ENCODE measurements at places on chromosomes 6 and 20.

DNA sequence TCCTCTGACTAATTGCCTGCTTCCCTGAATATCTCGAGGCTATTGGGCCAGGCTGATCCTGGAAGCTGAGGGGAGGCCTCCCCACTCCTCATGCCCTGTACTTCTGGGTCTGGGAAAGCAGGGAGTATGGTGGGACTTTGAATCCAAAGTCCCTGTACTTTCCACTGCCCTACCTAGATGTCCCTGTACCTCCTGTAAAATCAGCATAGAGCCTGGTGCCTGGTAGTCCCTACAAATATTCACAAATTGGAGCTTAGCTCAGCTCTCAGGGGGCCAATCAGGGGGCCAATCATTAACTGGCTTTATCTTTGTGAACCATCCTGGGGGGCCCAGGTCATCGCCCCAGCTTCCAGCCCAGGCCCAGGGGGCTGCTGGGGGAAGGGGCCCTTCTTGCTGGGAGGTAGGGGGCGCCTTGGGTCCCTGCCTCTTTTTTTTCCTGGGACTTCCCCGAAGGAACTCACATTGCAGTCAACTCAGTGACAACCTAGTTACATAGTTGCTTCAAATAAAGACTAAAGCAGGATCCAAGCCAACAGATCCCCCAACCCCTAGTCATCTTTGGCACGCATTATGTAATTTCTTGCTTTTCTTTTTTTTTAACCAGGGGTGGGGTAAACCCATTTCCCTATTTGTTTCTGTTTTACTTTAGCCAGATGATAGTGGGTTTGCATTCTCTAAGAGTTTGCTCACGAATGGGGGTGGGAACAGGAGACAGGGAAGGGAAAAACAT, 6.9 kb upstream of the VEGFA start:
- DNase-seq, result no peak

GRCh38 chr20:60000271-60001042, 42.2 kb downstream of the CDH26 start:
- no peak for DNase-seq

- no peak for DNase-seq
Measured at GRCh38 chr6:160050022-160050421, 71.6 kb upstream of the SLC22A1 start.

GRCh38 chr6:159935633-159936032, 33.2 kb upstream of the IGF2R start:
- DNase-seq, result no peak

- no peak for DNase-seq
Measured at GRCh38 chr6:132209351-132209750, 191.9 kb downstream of the MOXD1 start.

GRCh38 chr6:24274441-24275083, 83.3 kb downstream of the DCDC2 start:
- DNase-seq, result no peak

GRCh38 chr20:48926821-48927220, 5.3 kb downstream of the ARFGEF2 start:
- DNase-seq, result no peak

GRCh38 chr6:35850208-35850607, 45.1 kb downstream of the LHFPL5 start:
- no peak for DNase-seq

DNA sequence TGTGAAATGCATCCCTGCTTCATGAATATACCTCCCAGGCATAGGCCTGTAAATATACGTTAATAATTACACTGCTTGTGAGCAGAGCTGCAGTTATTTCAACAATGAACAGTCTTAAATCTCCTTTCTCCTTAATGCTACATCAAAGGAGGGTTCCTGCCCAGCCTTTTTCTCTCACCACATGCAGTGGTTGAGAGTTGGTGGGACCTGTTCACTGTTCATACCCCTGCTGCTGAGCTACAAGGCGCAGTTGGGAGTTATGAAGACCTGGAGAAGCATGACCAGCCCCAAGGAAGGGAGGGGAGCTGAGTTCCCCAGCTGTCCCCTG, 111.9 kb upstream of the FOXQ1 start:
- no peak for DNase-seq

DNA sequence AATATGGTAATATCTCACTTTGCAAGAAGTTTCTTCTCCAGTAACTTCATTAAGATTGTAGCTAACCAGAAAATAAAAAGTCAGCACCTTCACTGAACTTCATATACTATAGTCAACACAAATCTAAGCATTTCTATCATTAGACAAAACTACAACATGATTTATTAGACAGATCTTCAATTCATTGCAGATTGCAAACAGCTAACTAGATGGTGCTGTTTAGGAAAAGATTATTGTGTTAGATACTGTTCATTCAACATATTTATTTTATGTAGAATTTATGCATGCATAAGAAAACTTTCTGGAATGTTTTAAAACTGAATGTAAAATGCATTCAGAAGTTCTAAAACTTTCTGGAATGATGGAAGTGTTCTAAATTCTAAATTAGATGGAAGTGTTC, 442.1 kb downstream of the HTR1B start:
- no peak for DNase-seq

GRCh38 chr20:25022680-25023079, 30.1 kb upstream of the APMAP start:
- no peak for DNase-seq

DNA sequence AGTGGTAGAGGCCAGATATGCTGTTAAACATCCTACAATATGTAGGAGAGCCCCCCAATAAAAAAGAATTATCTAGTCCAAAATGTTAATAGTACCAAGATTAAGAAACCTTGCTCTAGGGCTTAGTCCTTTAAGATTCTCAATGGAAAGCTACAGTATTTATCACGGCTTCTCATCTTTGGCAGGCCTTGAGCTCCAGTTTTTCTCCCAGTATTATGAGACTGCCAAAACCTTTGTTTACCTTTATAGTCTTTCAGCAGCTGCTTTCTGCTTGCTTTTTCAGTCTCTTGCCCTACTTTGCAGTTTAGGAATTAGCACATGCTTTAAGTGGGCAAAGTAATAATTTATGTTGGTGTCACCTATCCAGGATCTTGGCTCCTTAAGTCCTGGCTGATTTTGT, 59.7 kb downstream of the NHLRC1 start:
- DNase-seq, result no peak

GRCh38 chr6:52157301-52157941, 28.8 kb upstream of the IL17A start:
- no peak for DNase-seq

GRCh38 chr6:39800034-39801032, 8.2 kb downstream of the DAAM2 start:
- DNase-seq, result no peak

DNA sequence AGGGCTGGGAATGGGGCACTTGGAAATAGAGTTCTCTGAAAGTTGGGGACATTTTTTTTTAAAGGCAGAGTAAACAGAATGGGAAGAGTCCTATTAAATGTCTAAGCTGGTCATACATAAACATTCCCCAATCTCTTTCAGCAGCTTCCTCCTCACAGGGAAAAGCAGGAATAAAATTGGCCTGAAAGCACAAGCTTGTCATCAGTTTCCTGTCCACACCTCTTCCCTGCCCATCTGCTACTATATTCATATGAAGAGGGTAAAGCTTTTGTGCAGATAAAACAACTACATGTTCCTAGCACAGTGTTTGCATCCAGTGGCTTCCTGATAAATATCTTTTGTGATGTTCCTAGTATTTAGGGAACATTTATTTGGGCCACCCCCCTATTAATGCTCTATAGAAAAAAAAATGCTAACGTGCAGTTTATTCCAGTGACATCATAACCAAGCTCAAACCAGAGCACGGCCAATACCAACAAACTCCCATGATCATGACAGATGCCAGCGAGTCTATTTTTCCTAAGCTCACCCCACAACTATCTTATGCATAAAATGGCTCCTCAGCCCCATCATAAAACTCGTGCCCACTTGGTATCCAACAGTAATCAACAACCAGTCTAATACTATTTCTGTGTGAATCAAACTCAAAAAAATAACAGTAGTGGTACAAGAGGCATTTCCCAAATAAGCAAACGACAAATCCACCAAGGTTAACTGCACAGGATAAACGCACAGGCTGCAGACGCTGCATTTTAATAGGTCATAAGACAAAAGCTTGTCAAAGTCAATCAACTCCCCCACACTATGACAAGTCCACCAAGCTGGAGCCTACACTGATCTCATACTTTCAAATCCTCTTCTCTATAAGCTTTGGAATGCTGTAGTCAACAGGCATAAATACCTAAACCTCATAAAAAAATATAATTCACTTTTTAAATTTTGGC, 95.3 kb downstream of the EPB41L2 start:
- DNase-seq, result no peak

DNA sequence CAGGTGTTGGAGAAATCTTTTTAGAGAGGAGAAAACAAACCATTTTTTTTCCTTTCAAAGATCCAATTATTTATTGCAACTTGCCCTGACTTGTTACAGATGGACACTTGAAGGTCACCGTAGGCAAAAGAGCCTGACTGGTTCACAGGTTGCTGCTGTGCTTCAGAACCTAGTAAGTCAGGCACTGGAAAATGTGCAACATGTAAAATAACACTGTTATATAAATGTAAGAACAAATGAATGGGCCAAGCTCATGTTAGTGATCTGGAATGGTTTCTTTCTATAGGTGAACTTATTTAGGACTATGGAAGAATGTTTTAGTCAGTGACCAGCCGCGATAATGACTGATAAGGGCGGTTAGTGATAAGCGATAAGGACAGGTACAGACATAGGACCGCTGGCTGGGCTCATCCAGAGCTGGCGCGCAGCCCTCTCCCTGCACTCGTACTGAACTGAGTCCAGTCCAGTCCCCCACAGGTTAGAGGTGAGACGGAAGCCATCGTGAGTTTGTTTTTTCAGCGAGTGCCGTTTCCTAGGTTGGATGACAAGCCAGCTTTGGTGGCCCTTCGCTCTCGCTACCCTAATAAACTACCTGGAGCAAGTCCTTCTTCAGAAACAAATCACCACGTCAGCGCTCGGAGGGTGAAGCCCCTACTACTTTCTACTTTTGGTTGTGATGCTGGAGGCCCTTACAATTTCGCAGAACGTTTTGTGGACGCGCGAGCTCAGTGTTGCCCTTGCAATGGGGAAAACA, 94.4 kb upstream of the PRDM1 start:
- no peak for DNase-seq

GRCh38 chr20:61808447-61808846, 257.2 kb downstream of the TAF4 start:
- no peak for DNase-seq

- no peak for DNase-seq
Measured at GRCh38 chr6:35765739-35766138, 10.7 kb upstream of the CLPSL2 start.

DNA sequence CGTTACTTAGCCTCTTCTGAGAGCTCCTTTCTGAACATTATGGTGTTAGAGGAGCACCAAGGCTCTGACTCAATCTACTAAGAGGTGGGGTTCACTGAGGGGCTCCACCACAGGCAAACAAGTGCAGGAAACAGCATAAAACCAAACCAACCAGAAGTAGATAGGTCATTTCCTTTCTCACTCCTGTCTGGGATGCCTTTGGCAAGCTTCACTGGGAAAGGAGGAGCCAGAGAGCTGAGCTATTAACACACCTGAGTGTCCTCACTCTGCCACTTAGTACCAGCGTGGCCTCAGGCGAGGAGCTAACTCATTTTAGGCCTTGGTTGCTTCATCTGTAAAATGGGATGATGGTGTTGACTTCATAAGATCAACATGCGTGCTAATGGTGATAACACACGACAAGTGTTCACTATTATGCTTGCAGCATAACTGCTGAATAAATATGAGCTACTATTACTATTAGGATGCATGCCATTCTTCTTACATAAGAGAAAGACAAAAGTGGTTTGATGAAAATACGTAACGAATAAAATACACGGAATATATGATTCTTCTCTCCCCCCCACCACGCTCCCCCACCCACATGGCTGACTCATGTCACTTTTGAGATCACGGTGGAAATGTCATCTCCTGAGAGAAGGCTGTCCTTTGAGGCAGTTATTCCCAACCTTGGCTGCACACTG, 185.4 kb downstream of the BCAS1 start:
- DNase-seq, result no peak

GRCh38 chr6:36979347-36979742, 6.7 kb downstream of the MTCH1 start:
- no peak for DNase-seq

DNA sequence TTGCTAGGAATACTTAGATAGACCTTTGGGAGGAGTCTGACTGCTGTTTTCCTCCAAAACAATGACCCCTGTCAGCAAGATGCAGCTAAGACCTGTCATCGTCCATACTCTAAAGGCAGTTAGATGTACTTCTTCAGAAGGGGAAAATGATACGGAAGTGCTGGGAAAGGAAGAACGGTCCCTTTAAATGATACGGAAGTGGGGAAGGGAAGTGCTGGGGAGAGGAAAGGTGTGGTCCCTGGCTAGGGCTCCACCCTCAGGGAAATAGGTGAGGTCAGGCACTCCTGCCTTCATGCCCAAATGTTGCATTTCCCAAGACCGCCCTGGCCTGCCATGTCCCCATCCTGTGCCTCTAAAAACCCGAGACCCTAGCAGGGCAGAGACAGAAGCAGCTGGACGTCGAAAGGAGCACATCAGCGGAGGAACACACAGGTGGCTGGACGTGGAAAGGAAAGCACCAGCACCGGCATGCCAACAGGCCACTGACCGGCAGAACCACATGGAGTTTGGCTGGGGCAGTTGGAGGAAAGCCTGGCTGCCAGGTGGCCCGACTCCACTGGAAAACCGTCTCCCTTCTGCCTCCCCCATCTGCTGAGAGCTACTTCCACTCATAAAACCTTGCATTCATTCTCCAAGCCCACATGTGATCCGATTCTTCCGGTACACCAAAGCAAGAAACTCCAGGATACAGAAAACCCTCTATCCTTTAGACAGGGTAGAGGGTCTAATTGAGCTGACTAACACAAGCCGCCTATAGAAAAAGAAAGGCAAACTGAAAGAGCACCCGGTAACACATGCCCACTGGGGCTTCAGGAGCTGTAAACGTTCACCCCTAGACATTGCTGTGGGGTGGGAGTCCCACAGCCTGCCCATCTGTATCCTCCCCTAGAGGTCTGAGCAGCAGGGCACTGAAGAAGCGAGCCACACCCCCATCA, 94.6 kb downstream of the FAXC start:
- DNase-seq, result no peak

DNA sequence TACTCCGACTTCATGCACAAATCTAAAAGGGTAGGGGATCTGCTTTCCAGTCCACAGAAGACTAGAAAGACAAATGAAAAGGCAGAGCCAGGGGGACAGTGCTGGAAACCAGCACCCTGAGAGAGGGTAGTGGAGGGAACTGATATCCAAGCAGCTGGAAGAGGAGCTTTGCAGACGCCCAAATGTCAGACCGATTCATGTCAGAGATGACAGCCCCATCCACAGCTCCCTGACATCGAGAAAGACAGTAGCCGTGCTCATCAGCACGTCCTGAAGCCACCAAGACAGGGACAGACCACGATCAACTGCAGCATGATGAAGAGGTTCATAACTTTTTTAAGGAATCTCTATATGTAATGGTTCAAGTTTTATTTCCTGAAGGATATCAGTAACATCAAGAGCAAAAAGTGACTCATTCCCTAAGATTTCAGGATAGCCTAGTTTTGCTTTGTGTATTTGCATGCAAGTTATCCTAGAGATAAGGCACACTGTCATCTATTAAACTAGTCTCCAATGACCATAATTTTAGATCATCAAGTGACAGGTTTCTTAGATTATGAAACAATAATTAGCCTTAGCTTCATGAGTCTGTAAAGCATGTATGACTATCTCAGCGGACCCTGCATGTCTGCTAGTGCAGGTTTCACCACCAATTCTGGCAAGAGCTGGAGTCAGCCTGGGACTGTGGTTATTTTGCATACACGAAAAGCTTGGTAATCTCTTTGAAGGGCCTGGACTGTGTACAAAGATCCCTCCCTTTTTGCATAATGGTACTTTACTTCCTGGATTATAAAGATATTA, 43.0 kb downstream of the PRDM1 start:
- no peak for DNase-seq
